ENCODE measurements at places on chromosomes 11 and 22.

- no peak for DNase-seq
Observed at GRCh38 chr11:84681456-84681855, 945.7 kb downstream of the DLG2 start.

GRCh38 chr11:64379160-64379559, 20.2 kb downstream of the RPS6KA4 start:
- DNase-seq: no peak

DNA sequence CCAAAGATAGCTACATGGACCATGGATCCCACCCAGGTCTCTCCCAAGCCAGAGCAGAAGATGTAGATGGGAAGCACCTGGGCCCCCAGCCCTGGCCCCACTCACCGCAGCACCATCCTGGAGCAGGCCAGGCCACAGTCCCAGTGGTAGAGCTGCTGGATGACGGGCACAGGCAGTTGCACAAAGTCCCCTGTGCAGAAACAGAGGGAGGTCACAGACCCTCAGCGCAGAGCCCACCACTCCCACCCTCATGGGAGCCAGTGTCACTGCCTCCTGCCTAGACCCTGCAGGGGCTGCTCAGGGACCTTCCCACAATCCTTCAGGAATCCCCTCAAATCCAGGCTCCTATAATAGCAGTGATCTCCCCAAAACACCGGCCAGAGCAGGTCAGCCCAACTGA, 6.1 kb downstream of the GUCD1 start:
- DNase-seq: no peak

DNA sequence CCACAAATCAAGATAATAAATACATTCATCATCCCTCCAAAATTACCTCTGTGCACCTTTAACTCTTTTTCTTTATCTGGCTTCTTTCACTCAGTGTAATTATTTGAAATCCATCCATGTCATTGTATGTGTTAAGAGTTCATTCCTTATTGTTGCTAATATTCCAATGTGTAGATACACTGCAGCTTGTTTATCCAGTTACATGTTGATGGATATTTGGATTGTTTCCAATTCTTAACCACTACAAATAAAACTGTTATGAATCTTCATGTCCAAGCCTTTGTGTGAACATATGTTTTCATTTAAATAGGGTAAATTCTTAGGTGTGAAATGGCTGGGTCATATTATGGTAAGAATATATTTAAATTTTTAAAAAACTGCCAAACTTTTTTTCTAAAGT, 323.3 kb upstream of the NCAM1 start:
- DNase-seq: no peak

GRCh38 chr11:74731301-74732094, at the start of gene CHRDL2:
TSS of gene CHRDL2 (minus strand) at chr11:74731426. CDS start at chr11:74730888, 538 bp downstream.
- no peak for DNase-seq

DNA sequence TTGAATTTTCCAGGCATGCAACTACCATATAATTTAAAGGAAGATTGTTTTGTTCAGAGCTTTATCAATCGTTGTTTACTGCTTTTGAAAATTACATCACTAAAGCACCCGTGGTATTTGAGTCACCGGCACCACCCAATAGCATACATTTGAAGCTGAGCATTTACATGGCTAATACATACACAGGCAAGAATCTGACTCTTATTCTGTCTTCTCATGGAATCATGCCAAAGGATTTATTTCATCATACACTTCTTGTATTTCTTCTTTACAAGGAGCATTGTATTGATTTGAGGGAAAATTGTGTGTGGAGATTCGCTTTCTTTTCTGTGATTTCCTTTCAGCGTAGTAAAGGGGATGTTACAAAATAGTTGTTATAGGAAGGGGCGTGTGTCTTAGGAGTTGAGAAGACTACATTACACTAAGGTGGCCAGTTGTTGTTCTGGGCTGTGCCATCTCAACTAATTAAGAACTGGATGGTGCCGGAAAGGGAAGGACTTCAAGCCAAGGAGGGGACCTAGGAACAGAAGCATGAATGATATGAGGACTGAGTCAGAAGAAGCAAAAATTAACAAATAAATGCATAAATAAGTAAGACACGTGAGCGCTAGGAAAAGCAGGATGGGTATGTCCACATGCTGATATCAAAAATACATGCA, 12.9 kb upstream of the CD3E start:
- no peak for DNase-seq

All from occipital lobe (tissue), 3 donors.